ENCODE measurements at places on chromosomes 4 and X.

GRCh38 chrX:49177338-49177833 lies 5.7 kb downstream of the PLP2 start:
- no peak for DNase-seq

- no peak for DNase-seq
Observed at GRCh38 chr4:33045334-33045733, 2325.2 kb downstream of the PCDH7 start.

- DNase-seq = no peak
Observed at GRCh38 chr4:57023104-57023503, 44.4 kb downstream of the POLR2B start.

DNA sequence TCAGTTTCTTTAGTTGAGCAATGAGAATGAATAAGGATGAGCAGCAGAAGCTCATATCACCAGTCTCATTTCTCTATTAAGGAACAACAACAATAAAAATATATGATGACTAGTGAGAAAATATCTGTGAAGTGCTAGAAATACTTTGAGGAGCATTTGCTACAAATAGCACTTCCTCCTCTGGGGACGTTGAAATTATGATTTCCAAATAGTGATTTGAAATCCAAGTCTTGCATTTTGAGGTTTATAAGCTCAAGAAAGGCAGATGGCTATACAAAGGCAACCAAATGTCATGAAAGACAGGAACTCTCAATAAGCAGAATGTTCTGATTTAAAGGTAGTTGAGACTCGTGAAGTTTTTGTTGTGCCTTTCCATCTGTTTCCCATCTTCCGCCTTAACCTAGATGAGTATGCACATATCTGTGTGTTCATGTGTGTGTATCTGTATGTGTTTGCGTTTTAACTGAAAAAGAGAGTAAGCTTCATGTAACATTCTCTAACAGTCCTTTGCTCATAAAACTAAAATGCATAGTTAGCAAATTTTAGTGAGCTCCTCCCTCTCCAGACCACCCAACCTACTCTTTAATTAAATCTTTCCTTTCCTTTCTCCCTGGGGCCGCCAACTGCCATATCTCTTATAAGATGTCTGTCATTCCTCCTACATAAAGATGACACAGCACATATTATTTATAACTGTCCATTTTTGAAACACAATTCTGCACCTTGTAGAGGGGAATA lies 222.6 kb upstream of the RASGEF1B start:
- no peak for DNase-seq

DNA sequence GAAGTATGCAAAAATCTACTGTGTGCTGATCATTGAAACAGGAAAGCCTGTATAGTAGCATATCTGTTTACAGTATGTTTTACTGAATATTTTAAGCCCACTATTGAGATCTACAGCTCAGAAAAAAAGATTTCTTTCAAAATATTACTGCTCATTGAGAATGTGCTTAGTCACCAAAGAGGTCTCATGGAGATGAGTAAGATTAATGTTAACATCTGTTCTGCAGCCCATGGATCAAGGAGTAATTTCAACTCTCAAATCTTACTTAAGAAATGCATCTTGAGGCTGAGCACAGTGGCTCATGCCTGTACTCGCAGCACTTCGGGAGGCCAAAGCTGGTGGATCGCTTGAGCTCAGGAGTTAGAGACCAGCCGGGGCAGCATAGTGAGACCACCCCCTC lies 3.3 kb downstream of the RNF4 start:
- no peak for DNase-seq

- DNase-seq = no peak
Observed at GRCh38 chr4:123553733-123554637, 157.4 kb downstream of the SPRY1 start.

DNA sequence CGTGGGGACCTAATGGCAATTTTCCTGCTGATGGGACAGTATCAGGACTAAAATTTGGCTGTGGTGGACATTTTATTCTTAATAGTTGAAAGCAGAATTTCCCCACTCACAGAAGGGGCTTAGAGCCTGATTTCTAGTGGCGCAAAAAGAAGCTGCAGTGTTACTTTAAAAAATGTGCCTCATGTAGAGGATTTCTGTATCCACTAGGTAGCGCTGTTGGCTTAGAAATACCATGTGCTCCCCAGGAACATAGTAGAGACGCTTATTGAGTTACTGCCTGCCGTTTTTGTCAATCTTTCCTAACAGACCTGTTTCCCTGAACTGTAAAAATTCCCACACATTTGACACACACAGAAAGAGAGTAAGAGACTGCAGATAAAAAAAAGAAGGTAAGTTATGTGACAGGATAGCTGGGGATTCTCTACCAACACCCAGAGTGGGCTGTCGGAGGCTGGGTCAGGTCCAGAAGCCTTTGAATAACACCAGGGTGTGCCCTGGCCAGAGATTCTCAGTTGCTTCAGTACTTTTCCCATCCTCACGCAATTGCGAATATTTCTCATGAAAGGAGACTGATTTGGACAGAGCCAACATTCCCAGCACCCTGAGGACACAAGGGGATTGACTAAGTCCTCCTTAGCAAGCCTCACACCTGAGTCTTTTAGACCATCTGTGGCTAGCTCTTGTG lies 88.4 kb downstream of the ZXDA start:
- no peak for DNase-seq

DNA sequence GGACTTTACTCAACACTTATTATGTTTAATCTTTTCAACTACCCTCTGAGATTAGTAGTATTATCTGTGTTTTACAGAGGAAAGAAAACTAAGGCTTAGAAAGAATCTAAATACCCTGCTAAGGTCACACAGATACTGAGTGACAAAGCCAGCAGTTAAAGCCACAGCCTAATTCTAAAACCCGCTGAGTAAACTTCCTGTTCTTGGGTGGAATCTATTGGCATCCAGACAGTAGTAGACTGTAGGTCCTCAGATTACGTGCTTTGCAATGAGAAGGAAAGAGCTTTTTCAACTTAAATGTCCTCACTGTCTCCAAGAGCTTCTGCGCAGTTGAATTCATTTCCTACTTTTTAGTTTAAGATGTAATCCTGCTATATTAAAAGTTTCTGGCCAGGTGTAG lies 126.0 kb downstream of the TENM3 start:
- no peak for DNase-seq

GRCh38 chr4:6614701-6615230 lies 25.7 kb upstream of the MRFAP1 start:
- no peak for DNase-seq

- DNase-seq = no peak
Observed at GRCh38 chr4:95106408-95106928, 348.7 kb downstream of the BMPR1B start.

GRCh38 chr4:53925050-53925605 lies 139.3 kb downstream of the CHIC2 start:
- DNase-seq = no peak

DNA sequence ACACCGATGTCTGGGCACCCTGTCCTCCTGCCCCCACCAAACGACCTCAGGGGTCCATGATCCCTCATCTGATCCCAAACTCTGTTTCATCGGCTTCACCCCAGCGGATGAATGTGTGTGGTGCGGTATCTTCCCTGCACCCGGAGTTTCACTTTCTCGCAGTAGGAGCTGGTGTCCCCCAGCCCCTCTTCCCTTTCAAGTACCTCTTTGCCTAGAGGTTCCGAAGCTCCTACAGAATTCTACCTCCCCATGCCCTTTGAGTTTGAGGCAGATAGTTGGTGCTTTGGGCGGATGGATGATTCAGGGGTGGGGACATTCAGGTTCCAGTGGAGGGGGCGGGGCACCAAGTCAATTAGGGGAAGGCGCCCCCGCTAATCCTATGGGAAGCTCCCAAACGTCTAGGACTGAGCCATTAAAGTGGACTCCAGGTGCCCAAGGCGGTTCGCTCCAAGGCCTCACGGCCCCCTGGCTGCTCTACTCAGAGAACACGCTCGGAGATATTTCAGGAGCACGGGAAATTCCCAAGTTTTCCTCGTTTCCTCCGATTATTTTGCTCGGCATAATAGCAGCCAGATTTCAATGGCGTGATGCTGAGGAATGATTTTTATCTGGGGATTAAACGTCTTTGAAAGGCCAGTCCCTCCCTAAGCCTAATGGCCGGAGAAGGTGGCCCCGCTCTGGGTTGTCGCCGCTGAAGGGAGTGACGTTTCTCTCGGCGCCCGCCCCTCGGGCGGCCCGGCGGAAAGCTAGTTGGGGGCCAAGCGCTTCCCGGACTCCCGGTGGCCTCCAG lies 1.3 kb downstream of the MSX1 start:
- no peak for DNase-seq

GRCh38 chr4:113697429-113697828 lies 64.1 kb downstream of the CAMK2D start:
- DNase-seq = no peak

GRCh38 chrX:40088299-40088625 lies 9.5 kb downstream of the BCOR start:
- DNase-seq = no peak

DNA sequence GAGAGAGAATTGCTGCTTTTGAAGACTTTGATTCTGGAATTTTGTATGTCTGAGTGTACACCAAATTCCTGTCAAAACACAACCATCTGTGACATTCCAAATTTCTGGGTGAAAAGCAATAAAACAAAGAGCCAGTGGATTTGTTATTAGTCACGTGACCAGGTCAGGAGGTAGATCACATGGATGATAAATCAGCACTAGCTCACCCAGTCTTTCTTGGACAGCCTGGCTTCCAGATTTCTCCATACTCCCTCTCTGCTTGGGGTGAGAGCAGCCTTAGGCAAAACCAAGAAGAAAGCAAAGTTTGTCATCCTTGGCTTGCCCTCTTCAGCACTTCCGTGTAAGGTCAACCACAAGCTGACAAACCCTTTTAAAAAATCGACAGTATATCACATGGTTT lies 194.2 kb downstream of the CLCN4 start:
- DNase-seq = no peak

GRCh38 chrX:82224961-82225360 lies 1023.1 kb downstream of the SH3BGRL start:
- DNase-seq = no peak

DNA sequence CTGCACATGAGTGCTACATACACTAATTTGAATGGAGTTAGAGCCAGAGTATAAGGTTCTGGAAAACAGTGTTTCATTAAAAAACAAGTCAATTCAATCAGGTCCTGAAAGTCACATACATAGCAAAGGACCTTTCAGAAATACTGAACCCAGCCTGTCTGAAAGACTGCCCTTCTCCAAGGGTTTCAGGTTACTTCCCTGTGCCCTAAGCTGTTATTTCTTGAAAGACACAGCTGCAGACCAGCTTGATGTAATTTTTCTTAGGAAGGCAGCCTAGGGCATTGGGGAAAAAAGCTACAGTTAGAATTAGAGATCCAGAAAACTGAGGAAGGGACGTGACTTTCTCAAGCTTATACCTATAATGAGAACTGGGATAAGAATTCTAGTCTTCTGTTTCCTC lies 155.9 kb upstream of the MAOA start:
- DNase-seq = no peak

GRCh38 chr4:183295711-183296110 lies 24.4 kb downstream of the CLDN22 start:
- DNase-seq = no peak

- no peak for DNase-seq
Observed at GRCh38 chrX:48791063-48791820, 4.9 kb downstream of the GATA1 start.

DNA sequence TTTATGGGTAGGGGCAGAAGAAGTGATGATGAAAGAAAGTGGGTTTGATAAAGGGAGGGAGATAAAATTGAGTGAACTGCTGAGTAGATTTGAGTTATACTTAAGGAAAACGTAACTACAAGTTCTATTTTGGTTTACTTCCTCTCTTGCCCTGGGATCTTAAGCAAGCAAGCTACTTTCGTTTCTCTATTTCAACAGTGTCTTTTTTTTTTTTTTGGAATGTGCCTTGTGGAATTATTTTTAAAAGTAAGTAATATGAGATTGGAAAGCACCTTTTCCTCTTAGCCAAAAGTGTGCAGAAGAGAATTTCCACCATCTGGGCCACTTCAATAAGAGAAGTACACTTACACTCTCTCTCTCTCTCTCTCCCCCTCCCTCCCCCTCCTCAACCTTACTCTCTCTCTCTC lies 16.0 kb upstream of the C4orf36 start:
- DNase-seq = no peak

DNA sequence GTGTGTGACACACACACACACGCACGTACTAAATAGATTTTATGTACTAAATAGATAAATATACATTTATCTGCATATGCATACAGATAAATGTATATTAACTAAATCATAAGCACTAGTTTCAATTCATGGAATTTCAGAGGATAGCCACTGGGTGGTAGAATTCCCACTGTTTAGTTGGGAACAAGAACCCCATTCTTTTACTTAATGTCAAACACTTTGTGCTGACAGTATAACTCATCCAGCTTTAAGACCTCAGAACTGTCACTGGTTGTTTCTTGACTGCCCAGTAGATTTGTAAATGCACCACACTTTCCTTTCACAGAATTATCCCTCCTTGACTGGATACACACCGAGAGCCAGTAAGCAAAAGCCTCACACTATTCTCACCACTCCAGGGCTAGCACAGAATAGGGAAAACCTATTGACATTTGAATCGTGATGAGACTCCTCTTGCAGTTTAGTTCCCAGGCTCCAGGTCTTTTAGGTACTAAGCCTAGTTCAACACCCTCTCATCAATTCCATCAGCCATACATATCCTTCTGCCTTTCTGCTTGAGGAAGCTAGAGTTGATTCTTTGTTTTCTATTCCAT lies 32.4 kb downstream of the PPARGC1A start:
- DNase-seq = no peak

GRCh38 chr4:150173432-150173861 lies 95.2 kb downstream of the DCLK2 start:
- DNase-seq = no peak

DNA sequence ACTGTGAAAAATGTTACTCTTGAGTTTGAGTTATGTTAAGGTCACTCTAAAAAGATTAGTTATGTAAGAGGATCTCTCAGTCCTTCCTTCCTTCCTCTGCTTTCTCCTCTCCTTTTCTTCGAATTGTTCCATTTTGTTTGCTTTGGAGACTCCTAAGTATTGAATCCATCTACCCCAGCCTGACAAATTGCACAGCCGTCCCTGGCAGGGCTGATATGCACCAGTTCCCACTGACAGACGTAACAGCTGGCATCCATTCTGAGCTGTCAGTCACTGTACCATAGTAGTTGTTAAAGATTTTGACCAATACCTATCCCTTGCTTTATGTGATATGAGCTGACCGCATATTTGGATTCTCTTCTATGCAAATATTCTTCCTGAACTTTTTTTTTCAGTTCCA lies 210.7 kb upstream of the IGFBP7 start:
- DNase-seq = no peak

GRCh38 chr4:17875402-17876070 lies 64.8 kb downstream of the NCAPG start:
- no peak for DNase-seq

GRCh38 chr4:83454686-83455085 lies 937 bp downstream of the HELQ start:
- no peak for DNase-seq

- no peak for DNase-seq
Observed at GRCh38 chr4:154120006-154120676, 331.3 kb upstream of the SFRP2 start.

GRCh38 chrX:42366181-42366580 lies 411.8 kb downstream of the PPP1R2C start:
- DNase-seq = no peak

Data from GM19239 (cell line).